B cell (primary cell): ENCODE measurements at places on chromosomes 1 and 21. TPM values are rescaled to one million over a fixed set of nuclear protein-coding genes. Genes with fewer than 3 reads are reported as not detected.

- DNase-seq, result no peak
These were observed 19.2 kb downstream of the LAMC2 start for GRCh38 chr1:183205196-183205781.

DNA sequence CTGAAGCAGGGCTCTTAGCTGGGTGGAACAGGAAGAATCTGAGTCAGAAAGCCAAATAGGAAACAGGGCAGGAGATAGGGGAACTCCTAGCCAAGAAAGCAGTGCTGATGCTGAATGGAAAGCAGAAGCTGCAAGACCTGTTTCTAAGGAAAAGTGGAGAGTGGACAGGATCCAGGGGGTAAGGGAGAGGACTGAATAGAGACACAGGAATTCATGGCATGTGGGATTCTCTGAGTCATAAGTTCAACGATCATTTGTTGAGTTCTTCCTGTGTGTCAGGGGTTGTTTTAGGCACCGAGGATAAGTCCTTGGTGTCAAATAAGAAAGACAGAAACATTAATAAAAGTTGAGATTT is 153.8 kb upstream of the FGGY start:
- no peak for DNase-seq

- DNase-seq, result no peak
These were observed 54.7 kb downstream of the APP start for GRCh38 chr21:26115899-26116298.

- no peak for DNase-seq
These were observed 95.1 kb upstream of the ARHGEF16 start for GRCh38 chr1:3359351-3359750.

DNA sequence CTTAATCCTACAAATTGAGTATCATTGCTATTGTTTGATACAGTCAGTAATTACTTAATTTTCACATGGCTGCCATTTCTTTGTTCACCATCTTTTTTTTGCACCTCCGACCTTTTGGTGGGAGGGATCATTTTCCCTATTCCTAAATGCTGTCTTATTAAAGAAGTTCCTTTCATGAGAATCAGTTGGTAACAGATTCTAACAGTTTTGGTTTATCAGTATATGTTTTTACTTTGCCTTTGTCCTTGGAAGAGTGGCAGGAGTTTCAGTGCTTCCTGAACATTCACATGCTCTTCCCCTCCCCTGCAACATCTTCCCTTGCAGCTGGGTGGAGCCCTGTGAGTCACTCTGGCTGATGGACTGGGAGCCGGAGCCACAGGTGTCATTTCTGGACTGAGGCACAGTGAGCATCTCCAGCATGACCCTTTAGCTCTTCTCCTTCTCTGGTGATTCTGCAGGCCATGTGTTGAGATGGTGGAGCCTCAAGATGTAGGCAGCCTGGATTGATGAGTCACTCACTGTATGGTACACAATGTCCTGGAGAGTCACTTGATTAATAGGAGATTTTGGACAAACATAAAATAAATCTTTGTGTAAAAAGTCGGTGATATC is 217.7 kb downstream of the URB2 start:
- no peak for DNase-seq

- no peak for DNase-seq
These were observed 219.3 kb downstream of the TOMM20 start for GRCh38 chr1:234909307-234909810.

- peak; percentile 58 for DNase-seq
These were observed 80.0 kb upstream of the CNTN2 start for GRCh38 chr1:204962742-204963632.

DNA sequence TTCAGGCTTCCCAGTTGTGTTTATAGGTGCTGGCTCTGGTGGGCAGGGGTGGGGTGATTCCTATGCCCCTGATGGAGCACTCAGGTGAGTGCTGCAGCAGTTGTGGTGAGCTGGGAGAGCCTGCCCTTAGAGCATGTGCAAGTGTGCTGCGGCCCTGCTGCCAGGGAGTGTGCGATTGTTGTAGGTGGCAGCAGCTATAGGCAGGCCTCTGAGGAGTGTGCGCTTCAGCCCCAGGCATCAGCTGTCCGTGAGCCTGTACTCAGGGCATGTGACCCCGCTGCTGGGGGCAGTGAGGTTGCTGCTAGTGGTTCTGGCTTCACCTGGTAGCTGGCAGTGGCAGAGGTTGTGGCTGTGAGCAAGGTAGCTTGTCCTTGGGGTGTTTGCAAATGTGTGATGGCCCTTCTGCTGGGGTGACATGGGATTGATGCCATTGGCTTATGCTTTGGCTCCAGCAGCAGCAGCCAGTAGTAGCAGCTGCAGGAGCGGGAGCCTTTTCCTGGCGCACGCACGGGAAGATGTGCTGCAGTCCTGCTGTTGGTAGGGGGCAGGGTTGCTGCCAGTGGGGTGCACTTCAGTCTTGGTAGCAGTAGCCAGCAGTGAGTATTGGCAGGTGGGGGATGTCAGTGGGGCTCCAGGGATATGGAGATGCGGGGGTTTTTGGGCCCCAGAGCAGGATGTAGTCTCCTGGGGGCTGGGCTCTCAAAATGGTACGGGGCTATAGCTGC is 37.7 kb downstream of the SYCP1 start:
- no peak for DNase-seq

DNA sequence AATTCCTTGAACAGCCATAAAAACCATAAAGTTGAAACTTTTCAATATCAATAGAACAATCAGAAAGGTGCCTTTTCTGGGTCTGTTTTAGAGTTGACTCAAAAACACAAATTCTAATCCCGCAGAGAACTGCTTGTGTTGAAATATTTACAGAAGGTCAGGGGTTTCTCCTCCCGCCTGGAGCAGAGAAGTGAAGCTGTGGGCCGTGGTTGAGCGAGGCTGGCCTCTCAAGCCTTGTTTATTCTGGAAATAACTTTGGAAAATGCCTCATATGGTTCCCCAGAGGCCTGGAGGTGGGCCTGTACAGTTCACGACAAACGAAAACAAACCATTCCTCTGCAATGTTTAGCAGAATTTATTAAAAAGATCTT is 90.8 kb upstream of the ERRFI1 start:
- DNase-seq, result no peak

DNA sequence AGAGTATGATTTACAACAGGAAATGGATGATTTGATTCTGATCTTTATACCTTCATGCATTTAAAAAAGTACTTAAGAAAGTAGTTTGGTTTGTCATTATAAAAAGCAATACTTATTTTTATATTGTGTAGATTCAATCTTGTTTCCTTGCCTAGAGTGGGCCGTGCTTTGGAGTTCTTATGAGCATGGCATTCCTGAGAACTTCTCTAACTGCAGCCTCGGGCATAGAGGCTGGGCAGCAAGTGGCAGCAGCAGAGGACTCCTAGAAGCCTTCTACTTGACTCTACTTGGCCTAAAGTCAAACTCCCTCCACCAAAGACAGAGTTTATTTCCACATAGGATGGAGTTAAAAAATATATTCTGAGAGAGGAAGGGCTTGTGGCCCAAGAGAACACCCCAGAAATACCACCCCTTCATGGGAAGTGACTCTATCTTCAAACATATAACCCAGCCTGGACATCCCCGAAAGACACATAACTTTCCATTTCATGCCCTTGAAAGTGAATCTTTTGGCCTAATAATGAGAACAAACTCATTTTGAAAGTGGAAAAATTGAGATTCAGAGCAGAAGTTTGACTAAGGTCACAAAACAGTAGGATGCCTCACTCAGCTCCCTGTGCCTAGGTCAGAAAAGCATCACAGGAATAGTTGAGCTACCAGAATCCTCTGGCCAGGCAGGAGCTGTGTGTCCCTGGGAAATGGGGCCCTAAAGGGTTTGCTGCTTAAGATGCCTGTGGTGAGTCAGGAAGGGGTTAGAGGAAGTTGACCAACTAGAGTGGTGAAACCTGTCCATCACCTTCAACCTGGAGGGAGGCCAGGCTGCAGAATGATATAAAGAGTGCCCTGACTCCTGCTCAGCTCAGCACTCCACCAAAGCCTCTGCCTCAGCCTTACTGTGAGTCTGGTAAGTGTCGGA is at the start of gene IVL:
TSS of gene IVL (plus strand) at position 861 of the 916 bp plus-strand sequence. CDS start 1,252 bp downstream, outside the sequence.
- DNase-seq, result no peak

- no peak for DNase-seq
These were observed 1282.6 kb downstream of the NCAM2 start for GRCh38 chr21:22280851-22281250.

GRCh38 chr1:65090406-65090805 is 57.6 kb upstream of the AK4 start:
- no peak for DNase-seq

DNA sequence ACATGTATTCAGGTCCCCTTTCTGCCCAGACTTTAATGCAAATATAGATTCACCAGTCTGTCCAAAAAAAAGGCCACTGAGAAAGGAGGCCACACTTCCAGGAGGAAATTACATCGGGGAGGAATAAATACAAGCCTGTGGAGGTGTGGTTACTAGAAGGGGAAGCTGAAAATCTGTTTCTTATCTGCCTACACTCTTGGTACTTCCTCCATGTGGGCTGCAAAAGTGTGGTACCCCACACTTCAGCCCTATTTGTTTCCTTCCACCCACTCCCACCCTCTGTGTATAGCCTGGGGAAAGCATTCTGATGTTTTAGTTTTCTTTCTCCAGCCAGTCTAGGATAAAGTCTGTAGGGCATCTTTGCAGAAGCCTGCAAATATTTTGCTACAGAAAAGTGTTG is 38.4 kb downstream of the UTP25 start:
- DNase-seq, result no peak

DNA sequence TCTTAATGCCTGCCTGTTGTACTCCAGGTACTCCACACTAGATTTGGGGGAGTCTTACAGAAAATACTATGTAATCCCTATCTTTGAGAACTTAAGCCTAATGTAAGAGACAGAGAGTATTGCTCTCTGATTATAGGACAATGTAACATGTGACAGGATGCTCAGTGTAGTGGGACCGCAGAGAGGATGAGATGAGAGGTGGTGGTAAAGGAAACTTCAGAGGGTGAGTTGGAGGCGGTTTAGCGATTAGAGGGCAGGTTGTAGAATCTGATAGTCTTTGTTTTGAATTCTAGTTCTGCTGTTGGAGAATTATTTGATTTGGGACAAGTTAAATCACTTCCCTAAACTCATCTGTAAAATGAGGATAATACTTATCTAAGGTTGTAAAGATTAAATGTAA is 5.4 kb downstream of the SOAT1 start:
- DNase-seq, result peak; percentile 29

DNA sequence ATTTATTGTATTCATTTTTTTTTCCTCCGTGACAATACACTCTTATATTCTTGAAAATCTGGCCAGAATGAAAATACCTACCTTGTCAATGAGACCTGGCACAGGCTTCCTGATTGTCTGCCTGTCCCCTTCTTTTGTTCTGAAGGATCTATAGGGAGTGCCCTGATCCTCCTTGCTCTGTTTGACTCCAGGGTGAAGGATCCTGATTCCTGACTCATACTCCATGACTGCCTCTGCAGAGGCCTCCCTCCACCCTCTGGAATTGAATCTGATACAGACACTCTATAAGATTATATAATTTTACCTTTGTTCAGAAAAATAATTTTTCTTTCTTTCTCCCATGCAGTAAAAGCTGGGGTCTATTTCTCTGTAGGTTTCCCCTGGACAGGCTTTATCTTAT is 116.2 kb downstream of the HMCN1 start:
- no peak for DNase-seq

DNA sequence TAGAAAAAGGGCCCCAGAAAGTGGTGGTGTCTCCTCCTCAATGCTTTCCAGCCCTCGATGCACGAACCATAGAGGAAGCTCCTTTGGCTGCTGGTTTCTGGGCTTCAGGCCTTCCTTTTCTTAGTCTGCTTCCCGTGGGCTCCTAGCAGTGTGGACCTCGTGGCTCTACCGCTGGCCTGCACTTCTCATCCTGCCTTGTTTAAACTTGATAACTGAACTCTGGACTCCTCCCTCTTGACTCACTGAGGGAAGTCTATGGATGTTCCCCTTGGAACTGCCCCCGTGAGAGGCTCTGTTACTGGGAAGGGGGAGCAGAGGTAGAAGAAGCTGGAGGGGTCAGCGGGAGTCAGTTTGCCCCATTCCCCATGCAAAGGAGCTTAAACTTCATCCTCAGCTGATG is 75.3 kb upstream of the WDR26 start:
- DNase-seq, result no peak

- DNase-seq, result no peak
These were observed 85.8 kb downstream of the UBR4 start for GRCh38 chr1:19124273-19124672.

GRCh38 chr1:30933874-30934252 is 25.3 kb upstream of the SDC3 start:
- DNase-seq, result no peak

DNA sequence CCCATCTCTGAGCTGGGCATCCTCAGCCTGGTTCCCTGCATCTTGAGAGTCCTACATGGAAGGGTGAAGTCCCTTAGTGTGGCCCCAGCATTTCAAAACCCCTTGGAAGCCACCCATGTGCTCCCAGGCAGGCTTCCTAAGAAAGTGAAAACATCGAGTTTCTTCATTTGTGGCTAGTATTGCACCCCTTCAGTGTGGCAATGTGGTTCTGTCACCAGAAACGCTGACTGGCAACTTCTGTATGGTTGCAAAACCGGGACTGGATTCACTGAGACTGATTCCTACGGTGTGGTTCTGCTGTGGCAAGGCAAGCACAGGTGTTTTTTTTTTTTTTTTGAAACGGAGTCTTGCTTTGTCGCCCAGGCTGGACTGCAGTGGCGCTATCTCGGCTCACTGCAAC is 9.0 kb upstream of the IFNGR2 start:
- peak; percentile 41 for DNase-seq

GRCh38 chr1:117967477-117967876 is 37.9 kb downstream of the WDR3 start:
- DNase-seq, result no peak

DNA sequence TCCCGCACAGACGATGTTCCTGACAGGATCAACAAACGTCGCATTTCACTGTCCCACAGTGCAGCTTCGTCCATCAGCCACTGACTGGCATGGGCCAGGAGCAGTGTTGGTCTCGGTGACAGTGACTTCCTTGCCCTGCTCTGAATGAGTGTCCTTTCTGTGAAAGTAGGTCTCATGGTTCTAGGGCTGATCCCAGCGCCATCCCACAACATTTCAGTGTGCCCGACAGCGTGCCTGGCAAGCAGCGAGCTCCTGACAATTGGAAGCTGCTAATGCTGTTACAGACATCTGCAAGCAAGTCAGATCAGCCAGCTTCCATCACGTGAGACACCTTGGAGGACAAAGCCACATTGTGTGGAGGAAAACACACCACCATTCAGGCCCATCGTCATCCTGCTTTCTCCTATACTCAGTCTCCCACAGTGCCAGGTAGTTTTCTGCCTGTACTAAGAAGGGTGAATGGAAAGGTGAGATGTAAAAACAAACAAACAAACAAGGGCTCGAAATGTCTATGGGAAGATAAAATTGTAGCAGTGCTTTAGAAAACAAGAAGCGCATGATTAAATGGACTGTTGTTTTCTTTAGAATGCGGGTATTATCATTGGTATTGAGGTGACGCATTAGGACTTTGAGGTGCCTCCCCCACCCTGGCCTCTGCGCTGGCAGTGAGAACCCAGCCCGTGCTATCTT is 21.9 kb downstream of the ERRFI1 start:
- DNase-seq, result no peak

- no peak for DNase-seq
These were observed 10.8 kb downstream of the FTCD start for GRCh38 chr21:46144464-46145070.

Gene RRAGC
- total RNA-seq, result 37.6 and 39.3 TPM in 2 replicates

Gene LAX1
- 20.5 and 23.5 TPM in 2 replicates for total RNA-seq

Gene GBP5
- 24.6 and 25.2 TPM in 2 replicates for total RNA-seq

Gene TNFAIP8L2
- total RNA-seq, result 14.9 and 17.6 TPM in 2 replicates

Gene OR2M3
- total RNA-seq, result not detected in 2 replicates

Gene BARHL2
- total RNA-seq, result not detected in 2 replicates

Gene CFAP107
- total RNA-seq, result not detected in 2 replicates

Gene CALML6
- total RNA-seq, result 0.61 and 2.0 TPM in 2 replicates

Gene KRTAP13-2
- not detected in 2 replicates for total RNA-seq
